Astrocyte of the hippocampus (primary cell): ENCODE measurements at places on chromosomes 13 and 19.

DNA sequence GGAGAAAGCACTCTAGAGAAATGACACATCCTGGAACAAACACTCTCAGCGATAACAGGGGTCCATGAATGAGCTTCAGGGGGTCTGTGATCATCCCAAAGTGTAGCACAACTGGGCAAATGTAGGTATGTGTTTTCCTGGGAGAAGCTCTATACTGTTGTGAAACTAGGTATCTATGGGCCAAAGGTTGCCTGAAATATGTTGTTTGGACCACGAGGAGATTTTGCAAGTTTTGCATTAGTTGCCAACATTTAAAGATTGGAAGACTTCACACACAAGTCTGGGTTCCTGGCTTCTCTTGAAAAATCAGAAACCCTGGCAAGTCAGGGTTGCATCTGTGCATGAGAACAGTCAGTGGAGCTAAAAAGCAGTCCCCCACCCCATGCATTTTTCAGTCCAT, 26.7 kb upstream of the POU2F2 start:
- no peak for DNase-seq

DNA sequence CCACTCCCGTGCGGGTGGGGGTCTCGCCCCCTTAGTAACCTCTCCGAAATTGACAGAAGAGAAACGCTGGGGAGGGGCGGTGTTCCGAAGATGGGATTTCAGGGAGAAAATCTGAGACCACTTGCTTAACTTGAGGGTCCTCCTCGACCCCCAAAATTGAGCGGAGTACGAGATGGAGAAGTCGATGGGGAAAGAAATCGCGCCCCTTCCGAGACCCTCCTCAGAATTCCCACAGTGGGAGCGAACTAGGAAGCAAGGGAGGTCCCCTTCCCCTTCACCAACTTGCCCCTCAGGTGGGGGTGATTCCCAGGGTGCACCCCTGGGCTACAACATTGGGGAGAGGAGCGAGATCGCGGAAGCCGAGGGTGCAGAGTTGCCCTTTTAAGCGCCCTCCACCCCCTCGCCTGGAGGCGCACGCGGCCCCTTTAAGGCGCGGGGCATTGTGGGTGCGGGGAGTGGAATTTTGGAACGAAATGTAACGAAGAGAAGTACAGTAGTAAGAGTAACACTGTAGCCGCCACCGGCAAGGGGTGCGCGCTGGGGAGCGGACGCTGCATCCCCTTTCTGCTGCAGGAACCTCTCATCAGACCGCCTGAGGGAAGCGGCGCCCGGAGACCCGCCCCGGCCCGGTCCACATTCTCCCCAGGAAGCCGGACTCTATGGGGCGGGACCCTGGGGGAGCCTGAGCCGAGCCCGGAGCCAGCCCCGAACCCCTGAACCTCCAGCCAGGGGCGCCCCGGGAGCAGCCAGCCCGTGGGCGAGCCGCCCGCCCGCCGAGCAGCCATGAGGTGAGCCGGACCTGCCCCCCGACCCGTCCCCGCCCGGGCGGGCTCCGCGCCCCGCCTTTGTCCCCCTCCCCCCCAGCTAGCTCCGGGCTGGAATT, at the start of gene VASP:
Gene VASP (plus strand): TSS at position 491 of the 883 bp plus-strand sequence. CDS start 293 bp downstream, at position 784.
- DNase-seq: peak; percentile 94

GRCh38 chr19:48879025-48879637, 6.9 kb downstream of the PPP1R15A start:
- no peak for DNase-seq

DNA sequence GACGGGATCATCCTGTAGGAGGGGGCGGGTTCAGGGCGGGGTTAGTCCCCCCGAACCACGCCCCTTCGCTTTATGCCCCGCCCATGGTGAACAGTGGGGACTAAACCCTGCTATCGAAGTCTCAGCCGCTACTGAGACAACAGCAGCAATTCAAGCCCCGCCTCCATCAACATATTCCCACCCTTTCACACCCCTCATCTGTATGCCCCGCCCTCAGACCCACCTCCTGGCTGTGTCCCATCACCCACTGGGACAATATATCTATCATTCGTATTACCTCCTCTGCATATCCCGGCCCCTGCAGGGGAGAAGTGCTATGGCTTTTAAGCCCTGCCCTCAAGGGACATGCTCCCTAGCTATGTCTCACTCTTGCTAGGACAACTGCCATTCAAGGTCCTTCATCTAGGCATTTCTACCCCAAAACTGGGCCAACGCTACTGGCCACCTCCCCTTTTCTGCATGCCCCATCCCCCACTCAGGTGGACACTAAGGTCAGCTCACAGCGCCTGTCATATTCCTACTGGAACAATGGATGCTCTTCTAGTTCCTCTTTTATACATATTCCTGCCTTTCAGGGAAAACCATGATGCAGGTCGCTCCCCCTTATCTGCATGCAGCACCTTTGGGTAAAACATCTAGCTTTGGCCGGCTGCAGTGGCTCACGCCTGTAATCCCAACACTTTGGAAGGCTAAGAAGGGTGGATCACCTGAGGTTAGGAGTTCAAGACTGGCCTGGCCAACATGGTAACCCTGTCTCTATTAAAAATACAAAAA, 11.9 kb downstream of the LRFN1 start:
- DNase-seq: no peak

GRCh38 chr19:8196271-8196927, 12.8 kb upstream of the CERS4 start:
- no peak for DNase-seq

GRCh38 chr13:107574517-107575210, 640.7 kb downstream of the LIG4 start:
- DNase-seq: no peak

- peak; percentile 64 for DNase-seq
Observed at GRCh38 chr13:101579281-101579802, 126.9 kb downstream of the ITGBL1 start.

GRCh38 chr19:8476524-8476923, 25.9 kb downstream of the PRAM1 start:
- no peak for DNase-seq

GRCh38 chr13:48563626-48564025, 30.7 kb upstream of the RCBTB2 start:
- DNase-seq: no peak

DNA sequence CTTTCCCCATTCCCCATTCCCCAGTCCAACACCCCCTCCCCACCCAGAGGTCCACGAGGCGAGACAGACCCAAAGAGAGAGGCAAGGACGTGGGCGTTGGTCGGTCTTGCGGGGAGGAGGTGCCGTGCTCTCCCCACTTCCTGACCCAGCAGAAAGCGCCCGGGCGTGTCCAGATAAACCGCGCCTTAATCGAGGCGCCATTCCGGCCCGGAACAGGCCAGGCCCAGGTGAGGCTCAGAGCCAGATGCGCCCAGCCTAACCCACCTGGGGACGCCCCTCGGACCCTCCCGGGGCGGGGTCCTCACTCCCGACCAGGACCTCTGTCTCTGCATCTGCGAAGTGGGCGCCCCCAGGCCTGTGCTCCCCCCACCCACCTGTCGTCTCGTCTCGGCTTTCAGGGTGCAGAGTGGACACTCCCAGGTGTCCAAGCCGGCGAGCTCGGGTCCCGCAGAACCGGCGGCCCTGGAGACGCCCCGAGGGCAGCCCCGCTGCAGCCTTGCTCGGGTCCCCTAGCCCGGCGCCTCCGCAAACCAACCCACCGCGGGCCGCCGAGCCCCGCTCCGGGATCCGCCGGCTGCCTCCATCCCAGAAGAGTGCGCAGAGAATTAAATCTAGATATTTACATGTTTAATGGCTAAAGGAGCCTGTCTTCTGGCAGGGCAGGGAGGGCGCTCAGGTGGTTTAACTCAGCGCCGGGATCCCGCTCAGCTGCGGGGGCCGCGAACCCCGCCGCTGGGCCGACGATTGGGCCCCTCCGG, 5.0 kb upstream of the ONECUT3 start:
- DNase-seq: peak; percentile 33

- DNase-seq: no peak
Observed at GRCh38 chr13:39452834-39453233, 150.2 kb downstream of the LHFPL6 start.

DNA sequence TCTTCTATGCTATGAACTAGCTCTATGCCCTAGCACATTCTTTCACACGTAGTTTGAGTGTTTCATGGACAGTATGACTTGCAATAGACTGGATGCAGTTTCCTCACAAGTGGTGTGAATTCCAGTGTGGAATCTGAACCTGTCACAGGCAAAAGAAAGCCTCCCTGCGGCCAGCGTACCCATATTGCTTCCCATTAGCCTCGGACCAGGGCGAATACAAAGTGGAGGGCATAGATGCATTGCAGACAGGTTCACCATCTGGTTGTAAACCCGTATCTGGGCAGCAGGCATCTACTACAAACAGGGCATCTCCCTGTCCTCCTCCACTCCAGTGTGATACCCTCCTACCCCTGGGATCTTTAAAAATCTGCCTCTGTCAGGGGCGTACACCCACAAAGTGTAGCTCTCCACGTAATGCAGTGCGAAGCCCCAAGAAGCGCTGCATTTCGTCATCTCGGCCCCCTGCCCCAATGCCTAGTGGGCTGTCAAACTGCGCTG, 1.4 kb upstream of the CIC start:
- no peak for DNase-seq

DNA sequence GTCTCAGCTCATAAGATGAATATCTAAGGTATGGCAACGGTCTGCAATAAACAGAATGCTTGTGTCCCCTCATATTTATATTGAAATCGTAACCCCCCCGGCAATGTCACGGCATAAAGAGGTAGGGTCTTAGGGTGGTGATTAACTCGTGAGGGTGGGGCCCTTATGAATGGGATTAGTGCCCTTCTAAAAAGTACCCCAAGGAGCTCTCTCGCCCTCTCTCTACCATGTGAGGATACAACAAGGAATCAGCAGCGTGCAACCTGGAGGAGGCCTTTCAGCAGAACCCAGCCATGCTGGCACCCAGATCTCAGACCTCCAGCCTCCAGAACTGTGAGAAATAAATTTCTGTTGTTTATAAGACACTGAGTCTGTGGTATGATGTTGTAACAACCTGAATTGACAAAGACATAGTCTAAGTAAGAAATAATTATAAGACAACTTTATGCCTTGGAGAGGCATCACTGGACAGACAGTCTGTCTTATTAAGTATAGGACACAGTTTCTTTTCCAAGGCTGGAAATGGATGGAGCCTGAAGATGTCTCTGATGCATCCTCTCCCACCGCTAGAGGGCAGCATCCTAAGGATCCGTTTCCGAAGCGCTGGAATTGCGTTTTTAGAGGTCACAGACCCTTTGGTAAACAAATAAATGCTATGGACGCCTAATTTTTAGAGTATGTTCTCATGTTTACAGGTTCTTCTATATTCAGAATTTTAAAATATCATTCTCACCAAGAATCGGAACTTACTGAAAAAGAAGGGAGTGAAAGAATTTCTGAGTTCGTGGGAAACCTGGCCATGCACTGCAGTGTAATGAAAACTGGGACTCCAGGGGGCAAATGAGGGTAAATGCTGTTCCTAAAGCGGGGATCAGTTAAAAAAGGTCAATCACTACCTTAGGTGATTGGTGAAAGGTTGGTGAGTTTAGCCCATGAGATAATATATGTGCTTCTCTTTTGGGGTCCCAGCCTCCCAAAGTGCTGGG, 13.3 kb upstream of the LEUTX start:
- peak; percentile 52 for DNase-seq

GRCh38 chr19:34432797-34433196, 4.6 kb downstream of the UBA2 start:
- DNase-seq: no peak

DNA sequence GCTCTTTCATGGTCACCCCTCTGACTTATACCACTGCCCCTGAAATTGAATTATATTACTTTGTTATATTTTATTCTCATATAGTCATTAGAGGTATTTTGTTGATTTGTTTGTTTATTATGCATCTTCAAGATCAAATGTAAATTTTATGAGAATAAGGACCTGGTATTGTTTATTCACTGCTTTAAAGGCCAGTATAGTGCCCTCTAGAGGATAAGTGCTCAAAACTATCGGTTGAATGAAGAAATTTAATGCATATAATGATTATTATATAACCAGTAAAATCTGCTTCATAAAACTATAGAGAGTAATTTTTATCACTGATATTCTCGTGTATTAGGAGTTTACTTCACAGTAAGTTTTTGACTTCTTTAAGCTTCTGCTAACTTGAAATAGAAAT, 1401.9 kb downstream of the SLITRK1 start:
- DNase-seq: no peak

DNA sequence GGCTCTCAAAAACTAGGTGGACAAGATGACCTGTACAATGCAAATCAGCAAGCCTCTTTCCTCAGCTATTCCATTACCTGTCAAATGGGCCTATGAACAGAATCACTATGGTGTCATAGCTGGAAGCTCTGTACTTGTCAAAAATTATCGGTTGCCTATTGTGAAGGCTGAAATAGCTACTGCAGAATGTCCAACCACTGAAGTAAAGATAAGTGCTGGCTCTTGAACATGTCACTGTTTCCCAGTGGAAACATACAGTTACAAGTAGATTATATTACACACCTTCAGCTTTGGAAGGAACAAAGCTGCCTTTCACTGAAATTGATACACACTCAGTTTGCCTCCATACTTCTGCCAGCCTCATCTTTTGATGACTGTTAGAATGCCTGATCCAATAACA, 55.5 kb upstream of the PCDH9 start:
- no peak for DNase-seq

DNA sequence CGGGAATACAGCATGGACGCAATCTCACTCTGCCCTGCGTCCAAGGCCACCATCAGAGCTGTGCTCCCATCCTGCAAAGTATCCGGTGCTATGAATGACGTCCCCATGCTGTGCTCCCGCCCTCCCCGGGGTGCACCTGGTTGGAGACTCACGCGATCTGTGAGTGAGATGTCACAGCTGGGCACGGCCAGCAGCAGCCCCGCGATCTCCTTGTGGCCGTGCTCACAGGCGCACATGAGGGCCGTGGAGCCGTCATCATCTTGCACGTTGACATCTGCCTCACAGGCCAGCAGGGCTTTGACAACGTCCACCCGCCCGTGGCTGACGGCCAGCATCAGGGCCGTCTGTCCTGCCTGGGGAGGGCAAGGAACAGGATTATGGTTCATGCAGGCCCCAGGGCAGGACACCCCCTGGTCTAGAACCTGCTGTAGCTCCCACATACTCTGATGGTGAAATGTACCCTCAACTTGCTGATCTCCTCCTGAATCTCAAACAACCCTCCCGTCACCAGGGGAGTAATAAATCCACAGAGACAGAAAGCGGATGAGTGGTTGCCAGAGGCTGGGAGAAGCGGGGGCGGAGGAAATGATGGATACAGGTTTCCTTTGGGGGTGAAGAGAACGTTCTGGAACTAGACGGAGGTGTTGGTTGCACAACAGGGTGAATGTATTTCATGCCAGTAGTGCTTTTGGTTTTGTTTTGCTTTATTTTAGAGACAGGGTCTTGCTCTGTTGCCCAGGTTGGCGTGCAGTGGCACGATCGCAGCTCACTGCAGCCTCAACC, 14.5 kb upstream of the SPC24 start:
- no peak for DNase-seq
